Activated naive CD4-positive, alpha-beta T cell (primary cell): ENCODE measurements at places on chromosomes 6 and 20.

GRCh38 chr20:63164484-63165355 lies 51.2 kb downstream of the YTHDF1 start:
- DNase-seq: no peak

GRCh38 chr6:143607974-143608373 lies 69.8 kb upstream of the PHACTR2 start:
- no peak for DNase-seq

DNA sequence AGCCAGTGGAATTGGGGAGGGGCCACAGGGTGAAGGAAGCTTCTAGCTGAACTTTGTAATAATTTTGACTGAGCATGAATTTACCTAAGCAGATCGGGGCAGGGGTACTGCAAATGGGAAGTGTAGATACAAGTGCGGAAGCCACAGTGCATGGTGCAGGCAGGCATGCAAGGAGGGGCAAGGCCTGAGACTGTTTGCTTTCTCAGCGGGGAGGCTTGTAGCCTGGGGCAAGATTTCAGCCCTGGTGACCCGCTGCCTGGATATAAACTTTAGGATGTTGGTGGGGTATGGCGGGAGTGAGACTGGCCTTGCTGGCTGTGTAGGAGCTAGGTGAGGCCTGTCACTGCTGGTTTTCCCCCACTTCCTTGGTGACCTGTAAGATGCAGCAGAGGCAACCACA lies 266.4 kb upstream of the PREP start:
- DNase-seq: no peak

GRCh38 chr6:71222671-71223070 lies 65.9 kb upstream of the OGFRL1 start:
- no peak for DNase-seq

DNA sequence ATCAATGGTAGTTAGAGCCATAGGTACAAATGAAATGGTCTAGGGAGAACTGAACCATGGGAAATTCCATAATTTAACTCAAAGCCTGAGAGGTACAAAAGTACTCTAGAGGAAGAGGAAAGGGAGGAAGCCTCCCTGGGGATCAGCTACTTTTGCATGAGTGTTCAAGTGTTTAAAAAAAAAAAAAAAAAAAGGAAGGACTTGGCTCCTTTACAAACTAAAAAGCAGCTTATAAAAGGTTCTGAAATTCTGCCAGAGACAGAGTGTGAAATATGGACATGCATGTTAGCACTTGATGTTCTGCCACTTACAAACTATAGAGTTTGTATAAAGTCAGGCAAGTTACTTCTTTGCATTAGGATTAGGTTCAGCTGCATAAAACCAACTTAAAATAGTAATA lies 290.0 kb downstream of the TBC1D7 start:
- no peak for DNase-seq

- no peak for DNase-seq
Measured at GRCh38 chr6:148854096-148854495, 107.3 kb downstream of the UST start.

GRCh38 chr20:35039846-35040489 lies 52.6 kb downstream of the TRPC4AP start:
- DNase-seq: no peak

- no peak for DNase-seq
Measured at GRCh38 chr6:138278326-138278725, 60.0 kb upstream of the PBOV1 start.

DNA sequence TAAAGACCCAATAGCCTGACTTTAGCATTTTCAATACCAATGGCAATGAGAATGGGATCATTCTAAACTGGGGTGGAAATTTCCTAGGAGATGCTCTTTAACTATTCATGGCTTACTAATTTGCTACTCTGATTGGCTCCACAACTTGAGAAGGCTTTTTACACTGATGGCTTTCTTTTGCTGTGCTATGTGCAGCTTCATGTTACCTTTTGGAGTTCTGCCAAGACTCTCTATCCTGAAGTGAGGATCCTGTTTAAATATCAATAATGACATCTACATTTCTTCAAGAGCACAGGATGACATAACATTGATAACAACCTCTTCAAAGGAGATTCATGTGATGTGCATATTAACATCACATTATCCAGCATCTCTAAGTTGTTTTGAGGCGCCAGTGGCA lies 43.4 kb upstream of the SIRPG start:
- no peak for DNase-seq

DNA sequence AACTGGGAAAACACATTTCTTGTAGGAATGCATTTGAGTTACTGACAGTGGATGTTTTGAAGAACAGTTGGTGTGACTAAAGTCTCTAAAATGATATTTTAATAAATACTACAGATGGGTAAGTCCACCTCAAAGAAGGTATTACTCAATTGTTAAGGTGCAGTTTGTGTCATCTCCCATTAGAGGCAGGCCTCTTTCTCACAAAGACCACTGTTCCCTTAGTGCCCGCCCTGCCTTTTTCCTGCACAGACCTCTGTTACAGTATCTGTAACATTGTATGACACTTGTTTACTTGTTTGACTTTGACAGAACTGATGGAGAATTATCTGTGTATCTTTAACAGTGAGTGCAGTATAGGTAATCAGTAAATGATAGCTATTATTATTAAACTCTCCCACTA lies 5.2 kb upstream of the CRIP3 start:
- no peak for DNase-seq

- no peak for DNase-seq
Measured at GRCh38 chr6:97923249-97923648, 640.2 kb upstream of the MMS22L start.

DNA sequence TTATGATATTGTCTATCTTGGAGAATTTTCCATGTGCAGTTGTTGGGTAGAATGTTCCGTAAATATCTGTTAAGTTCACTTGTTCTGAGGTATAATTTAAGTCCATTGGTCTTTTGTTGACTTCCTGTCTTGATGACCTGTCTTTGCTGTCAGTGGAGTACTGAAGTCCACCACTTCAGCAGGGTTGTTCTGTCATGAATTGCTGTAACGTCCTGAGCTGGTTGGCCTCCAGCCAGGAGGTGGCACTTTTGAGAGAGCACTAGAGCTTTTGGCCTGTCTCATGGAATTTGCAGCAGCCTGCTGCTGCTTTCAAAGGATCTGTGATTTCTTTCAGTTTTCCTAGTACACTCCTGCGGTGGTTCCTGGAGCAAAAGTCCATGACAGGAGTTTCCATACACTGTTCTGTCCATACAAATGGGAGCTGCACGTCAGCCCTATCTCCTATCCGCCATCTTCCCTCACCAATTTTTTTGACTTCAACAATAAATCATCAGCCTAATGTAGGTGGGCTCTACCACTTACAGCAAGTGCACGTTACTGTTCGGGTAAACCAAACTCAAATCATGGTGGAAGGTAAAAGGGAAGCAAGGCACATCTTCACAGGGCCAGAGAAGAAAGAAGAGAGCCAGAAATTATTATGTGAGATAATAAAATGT lies 46.9 kb upstream of the TRERF1 start:
- DNase-seq: no peak

DNA sequence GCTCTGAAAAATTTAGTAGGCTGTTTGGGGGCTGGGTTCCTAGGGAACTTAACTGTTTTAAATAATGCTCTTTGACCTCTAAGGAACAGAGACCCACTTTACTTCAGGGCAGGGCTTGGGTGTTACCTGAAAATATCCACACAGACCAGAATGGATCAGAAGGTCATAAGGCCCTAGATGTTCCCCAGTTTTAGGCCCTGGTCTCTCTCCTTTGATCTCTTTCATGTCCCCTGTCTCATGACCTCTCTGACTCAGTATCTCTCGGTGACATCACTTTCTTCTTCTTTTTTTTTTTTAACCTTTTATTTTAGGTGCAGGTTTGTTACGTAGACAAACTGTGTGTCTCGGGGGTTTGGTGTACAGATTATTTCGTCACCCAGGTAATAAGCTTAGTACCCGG lies 272.1 kb upstream of the SGK1 start:
- no peak for DNase-seq

- DNase-seq: no peak
Measured at GRCh38 chr6:135322427-135323201, 141.5 kb downstream of the MYB start.

DNA sequence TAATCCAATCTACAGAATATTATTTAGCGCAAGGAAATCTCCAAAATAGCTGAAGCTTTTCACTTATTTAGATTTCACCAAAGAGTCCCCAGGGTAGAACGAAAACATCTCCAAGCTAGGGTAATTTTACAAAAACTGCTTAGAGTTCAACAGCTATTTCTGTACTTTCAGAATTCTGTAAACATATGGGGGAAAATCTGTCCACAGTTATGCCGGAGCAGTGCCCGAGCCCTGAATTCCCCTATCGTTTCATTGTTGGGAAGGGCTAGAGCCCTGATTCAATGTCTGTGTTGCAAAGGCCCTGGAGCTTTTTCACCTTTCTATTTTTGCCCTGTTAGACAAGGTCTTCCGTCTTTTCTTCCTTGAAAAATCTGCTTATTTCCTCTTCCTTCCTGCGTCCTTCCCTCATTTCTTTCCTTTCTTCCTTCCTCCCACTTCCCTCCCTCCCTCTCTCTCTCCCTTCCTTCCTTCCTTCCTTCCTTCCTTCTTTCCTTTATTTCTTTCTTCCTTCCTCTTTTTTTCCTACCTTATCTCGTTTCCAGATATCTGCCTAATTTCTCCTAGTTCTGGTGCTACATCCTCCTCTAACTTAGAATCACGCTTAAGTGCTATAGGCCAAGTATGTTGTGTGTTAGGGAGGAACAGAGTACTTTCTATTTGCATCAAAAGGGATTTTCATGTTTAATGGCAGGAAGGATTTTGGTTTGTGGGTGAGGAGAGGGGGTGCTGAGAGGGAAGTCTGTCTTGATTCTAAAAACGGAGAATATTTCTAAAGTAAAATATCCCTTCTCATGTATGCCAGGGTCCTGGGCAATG lies 122.5 kb upstream of the BMP2 start:
- no peak for DNase-seq

- no peak for DNase-seq
Measured at GRCh38 chr6:34949636-34950035, 60.6 kb downstream of the ANKS1A start.

- DNase-seq: no peak
Measured at GRCh38 chr6:71412559-71413140, 124.0 kb downstream of the OGFRL1 start.

DNA sequence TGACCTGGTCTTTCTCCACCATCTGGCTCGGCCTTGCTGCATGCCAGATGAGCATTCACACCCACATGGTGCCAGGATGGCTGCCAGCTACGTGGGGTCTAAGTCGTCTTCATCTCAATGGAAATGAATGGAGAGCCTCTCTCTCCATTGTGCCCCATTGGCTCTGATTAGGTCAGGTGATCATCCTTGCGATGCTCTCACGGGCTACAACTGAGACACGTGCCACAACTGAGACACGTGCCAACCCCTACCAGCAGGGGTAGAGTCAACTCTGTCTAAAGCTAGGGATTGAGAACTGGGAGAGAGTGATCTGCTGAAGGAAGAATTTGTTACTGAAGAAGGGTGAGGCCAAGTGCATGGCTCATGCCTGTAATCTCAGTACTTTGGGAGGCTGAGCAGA lies 67.3 kb upstream of the RALY start:
- DNase-seq: no peak

GRCh38 chr6:156564807-156565149 lies 212.4 kb upstream of the ARID1B start:
- DNase-seq: no peak

- DNase-seq: no peak
Measured at GRCh38 chr20:34952671-34953070, 2.9 kb downstream of the GSS start.
